ENCODE measurements at places on chromosomes 13 and 19.

DNA sequence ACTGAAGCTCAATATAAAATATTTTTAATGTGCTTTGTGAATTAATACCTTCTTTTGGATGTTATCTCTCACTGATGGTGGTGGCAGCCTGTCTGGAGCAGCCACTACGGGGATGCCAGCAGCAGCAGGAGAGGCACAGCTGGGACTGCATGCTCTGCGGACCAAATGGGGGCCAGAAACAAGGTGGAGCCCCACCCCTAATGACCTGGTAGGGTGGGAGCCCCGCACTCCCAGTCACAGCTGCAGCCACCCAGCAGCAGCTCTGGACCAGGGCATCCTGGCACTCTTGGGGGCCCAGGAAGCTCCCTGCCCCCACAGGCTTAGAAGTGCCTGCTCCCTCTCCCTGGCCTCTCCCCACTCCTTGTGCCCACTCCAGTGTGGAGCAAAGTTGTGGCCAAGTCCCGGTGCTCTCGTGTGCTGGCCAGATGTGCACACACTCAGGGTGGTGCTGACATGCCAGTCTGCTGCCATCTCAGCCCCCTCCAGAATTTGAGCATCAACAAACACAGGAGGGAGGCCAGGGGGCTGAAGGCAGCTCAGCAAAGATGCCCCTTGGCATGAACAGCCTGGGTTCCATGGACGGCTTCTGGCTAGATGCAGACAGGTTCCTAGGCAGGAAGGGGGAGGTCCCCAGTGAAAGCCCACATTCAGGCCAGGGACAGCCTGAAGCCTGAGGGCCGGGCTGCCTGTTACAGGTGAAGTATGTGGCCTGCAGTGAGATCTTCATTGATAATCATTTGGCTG is 696.7 kb upstream of the SLITRK5 start:
- no peak for DNase-seq

DNA sequence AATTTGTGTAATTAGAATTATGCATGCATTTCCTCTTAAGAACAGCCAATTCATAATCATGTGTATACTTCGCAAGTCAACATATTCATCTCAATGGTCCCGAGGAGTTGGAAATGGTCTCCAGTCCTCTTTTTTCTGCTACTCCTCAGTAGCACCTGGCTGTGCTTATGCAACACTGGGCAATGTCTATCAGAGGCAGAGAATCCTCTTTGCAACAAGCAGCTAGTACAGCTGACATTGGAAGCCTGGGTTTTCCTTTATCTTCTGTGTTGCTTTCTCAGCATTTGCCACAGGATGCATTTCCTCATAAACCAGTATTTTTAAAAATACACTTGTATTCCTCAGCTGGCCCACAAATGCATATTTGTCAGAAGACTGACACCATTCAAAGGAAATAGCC is 405.3 kb upstream of the GPC6 start:
- DNase-seq: no peak

DNA sequence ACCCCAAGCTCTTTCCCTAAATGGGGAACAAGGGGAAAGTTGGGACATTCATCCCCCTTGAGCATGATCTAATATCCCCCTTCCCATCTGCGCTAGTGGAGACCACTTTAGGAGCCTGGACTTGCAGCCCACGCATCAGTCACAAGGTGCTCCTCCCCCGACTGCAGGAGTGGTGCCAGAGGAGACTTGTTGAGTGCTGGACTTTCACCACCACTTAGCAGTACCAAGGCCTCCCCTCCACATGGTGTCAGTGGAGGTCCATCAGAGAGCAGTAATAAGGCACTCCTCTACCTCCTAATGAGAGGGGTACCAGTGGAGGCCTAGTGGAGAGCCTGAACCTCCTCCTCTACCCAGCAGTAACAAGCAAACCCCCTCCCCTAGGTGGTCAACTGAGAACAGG is 22.5 kb downstream of the CAB39L start:
- DNase-seq: peak; percentile 17

DNA sequence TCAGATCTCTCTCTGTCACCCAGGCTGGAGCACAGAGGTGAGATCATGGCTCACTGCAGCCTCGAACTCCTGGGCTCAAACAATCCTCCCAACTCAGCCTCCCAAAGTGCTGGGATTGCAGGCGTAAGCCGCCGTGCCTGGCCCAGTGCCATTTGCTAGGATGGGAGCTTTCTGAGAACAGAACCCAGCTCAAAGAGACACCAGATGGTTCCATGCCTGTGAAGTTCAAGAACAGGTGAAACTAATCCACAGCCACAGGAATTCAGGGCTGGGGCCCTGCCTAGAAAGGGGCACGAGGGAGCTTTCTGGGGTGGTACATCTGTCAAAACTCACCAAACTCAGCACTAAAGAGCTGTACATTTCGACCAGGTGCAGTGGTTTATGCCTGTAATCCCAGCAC is 4.2 kb downstream of the SLC7A9 start:
- DNase-seq: no peak

GRCh38 chr19:36215276-36216123 is 594 bp downstream of the ZNF146 start:
- DNase-seq: peak; percentile 41

- peak; percentile 26 for DNase-seq
Measured at GRCh38 chr19:16627193-16627927, 644 bp downstream of the MED26 start.

GRCh38 chr13:48506092-48506701 is 26.7 kb downstream of the RCBTB2 start:
- no peak for DNase-seq

DNA sequence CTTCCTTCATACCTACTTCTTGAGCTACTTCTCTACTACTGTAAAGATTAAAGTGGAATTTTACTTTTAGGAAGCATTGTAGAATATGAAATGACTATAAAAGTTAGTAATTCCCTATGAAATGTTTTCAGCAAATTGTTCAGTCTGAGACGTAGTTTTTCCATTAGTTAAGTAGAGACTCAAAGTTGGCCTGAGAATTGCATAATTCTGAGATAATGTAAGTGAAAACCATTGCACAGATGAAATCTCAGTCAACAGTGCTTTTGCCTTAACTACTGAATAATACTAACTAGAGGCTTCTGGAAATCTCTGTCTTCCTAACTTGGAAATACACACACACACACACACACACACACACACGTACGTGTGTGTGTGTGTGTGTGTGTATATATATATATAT is 125.9 kb downstream of the FGF14 start:
- no peak for DNase-seq

- DNase-seq: peak; percentile 64
Measured at GRCh38 chr19:2476451-2477140, 669 bp downstream of the GADD45B start.

DNA sequence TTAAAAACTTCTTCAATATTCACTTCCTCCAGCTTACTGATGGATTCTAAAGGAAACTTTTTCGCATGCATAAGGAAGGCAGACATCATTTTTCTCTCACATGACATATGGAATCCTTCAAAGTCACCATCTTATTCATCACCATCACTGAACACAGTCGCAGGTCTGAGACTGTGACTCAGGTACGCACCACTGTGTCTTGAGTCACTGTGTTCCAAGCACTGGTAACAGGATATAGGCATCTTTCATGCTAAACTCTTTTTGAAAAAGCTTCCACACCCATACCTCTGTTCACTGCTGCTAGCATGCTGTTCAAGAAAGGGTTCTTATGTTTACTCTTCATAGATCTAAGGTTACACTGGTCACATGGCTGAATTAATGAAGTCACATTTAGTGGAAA is 67.0 kb upstream of the SIAH3 start:
- no peak for DNase-seq

DNA sequence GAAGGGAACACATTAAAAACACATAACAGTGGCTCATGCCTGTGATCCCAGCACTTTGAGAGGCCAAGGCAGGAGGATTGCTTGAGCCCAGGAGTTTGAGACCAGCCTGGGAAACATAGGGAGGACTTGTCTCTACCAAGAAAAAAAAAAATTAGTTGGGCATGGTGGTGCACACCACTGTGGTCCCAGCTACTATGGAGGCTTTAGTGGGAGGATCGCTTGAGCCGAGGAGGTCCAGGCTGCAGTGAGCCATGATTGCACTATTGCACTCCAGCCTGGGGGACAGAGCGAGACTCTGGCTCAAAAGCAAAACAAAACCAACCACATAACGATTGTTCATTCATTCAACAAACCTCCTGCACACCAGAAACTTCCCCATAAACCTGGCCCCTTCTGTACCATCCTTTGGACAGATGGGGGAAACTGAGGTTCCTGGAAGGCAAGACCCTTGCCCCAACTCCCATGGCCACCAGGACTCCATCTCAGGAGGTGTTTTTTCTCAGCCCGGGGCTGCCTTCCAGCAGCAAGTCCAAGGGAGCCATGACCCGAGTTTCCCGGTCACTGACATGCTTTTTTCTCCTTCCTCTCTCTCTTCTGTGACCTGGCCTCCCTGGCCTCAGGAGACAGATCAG is 4.3 kb downstream of the FOSB start:
- no peak for DNase-seq

DNA sequence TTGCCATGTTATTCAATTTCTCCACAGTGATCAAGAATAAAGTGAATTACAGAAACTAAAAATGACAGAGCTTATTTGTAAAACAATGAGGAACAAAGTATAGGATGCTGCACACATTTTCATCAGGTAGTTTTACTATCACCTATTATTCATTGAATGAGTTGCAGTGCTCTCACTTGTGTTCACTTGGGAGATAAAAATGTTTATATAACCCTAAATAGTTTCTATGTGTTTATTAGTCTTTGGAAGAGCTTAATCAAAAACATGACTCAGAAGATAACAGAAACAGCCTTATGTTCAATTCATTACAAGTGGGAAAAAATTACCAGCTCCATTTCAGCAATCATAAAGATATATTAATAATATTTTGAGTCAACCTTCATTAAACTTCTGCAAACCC is 796.2 kb downstream of the SLITRK1 start:
- no peak for DNase-seq

- no peak for DNase-seq
Measured at GRCh38 chr19:21022996-21023395, 2.5 kb downstream of the ZNF430 start.

GRCh38 chr19:54041969-54042606 is 21.6 kb downstream of the VSTM1 start:
- DNase-seq: no peak

GRCh38 chr13:38784036-38784880 is 97.4 kb downstream of the FREM2 start:
- DNase-seq: no peak

GRCh38 chr13:19601749-19602725 is 31.4 kb upstream of the MPHOSPH8 start:
- DNase-seq: peak; percentile 69

GRCh38 chr13:48720621-48721020 is 66.9 kb downstream of the CYSLTR2 start:
- DNase-seq: no peak

Data from HAP-1 (cell line).